NCI-H1092 (cell line): ENCODE measurements at places on chromosomes 2 and 18.

DNA sequence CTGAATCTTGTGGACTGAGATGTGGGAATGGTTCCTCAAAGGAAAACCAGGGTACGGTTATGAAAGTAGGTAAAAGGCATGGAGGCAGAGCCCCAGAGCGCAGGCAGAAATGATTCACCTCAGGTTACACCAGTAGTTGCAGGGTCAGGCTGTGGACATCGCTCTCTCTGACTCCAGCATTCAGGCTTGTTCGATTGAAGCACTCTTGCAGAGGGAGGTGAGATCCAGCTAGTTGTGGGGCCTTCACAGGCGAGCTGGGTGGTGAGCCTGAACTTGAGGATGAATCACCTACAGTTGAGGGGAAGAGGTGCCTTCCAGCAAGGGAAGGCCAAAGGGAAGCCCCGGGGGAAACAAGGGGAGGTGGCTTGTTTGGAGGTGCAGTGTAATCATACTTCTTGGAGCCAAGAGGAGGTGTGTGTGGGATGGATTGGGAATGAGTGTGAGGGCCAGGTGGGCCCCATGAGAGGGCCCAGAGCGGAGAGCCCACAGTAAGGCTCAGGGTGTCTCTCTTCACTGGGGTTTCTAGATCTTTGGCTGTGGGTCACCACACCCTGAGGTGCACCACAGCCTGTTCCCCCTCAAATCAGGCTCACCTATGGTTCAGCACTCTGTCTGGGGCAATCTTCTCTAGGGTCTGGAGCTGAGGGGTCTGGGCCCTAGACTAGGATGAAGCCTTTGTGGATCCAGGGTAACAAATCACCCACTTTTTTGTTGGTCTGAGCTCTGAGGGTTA is 48.5 kb upstream of the MCFD2 start:
- no peak for DNase-seq

DNA sequence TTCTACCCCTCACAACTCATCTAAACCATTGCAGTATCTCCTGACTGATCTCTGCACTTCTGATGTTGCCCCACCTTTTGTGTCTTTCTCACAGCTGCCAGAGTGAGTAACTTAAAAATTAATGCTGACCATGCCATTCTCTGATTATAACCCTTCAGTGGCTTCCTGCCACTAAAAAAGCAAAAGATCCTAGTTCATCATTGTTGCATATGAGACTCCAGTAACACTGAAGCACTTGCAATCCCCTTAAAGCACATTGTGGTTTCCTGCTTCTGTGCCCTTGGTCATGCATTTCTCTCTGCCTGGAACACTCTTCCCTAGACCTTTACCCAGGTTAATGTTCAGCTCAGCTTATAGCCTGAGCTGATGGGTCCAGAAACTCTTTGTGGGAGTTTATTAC is 95.1 kb upstream of the WDSUB1 start:
- no peak for DNase-seq

- no peak for DNase-seq
Observed at GRCh38 chr2:85899849-85900248, 11.1 kb upstream of the ST3GAL5 start.

- DNase-seq, result no peak
Observed at GRCh38 chr2:207253666-207254345, 88.1 kb upstream of the KLF7 start.

GRCh38 chr18:78816916-78817315 is 162.7 kb upstream of the SALL3 start:
- DNase-seq, result no peak

DNA sequence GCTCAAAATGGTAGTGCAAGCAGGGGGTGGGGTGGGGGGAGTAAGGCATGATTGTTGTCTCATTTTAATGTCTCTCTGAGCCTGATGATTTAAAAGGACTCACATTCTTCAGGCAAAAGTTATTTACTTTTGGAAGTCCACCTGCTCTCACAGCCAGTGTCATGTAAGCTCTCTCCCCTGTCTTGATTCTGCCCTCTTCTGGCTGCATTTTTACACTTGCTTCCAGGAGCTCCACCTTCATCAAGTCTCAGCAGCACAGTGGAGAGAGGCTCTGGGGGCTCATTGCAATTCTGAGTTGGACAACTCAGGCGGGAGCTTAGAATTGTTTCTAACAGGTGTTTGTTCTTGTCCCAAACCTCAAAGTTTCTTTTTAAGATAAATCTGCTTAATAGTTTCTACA is 39.2 kb downstream of the GNAL start:
- no peak for DNase-seq

DNA sequence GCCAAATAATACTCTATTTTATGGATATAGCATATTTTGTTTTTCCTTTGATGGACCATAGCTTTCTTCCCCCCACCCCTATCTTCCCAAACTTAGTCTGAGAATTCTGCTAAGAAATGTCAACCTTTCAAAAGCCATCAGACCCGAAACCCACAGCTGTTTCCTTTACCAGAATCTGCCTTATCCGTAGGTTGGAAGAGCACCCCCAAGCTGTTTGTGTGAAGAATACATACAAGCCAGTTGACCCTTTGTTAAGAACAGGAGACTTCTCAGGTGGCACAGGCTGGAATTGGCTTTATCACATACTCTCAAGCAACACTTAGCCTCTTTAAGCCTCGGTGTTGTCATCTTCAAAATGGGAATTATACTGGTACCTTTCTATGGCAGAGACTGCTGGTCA is 135.1 kb downstream of the ACTR3 start:
- DNase-seq, result no peak

GRCh38 chr2:47058003-47058931 is 96.8 kb downstream of the STPG4 start:
- DNase-seq, result no peak

GRCh38 chr2:48253301-48253700 is 276.7 kb upstream of the STON1 start:
- no peak for DNase-seq
